ENCODE measurements at places on chromosomes 12 and 14.

- no peak for DNase-seq
These were observed 19.4 kb downstream of the PPP2R5C start for GRCh38 chr14:101780887-101781239.

DNA sequence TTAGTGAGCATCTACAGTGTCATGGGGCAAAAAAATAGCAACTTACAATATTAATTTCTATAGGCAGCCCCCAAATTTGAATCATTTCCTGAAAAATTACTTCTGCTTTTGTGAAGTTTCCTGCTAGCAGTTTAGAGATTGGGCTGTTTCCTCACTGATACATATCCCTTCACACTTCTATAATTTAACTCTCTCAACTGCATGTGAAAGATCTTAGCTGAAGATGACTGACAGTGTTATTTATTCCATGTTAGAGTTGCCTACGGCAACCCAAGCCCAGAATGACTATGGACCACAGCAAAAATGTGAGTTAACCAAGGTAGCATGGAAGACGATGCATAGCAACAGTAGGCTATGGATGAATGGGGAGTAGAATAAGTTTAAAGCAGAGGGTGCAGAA, at the start of gene KLRG1:
TSS of gene KLRG1 (plus strand) at position 134 of the 400 bp plus-strand sequence. CDS start at position 224, 90 bp downstream.
- no peak for DNase-seq

GRCh38 chr12:132364348-132364902, 35.0 kb upstream of the GALNT9 start:
- DNase-seq = no peak

DNA sequence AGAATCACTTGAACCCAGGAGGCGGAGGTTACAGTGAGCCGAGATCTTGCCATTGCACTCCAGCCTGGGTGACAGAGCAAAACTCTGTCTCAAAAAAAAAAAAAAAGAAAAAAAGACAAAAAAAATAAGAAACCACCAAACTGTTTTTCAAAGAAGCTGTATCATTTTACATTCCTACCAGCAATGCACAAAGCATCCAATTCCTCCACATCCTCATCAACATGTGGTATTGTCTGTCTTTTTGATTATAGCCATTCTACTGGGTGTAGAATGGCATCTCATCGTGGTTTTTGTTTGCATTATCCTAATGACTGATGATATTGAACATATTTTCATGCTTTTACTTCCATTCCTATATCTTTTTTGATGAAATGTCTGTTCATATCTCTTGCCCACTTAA, 36.2 kb upstream of the GNG2 start:
- no peak for DNase-seq

DNA sequence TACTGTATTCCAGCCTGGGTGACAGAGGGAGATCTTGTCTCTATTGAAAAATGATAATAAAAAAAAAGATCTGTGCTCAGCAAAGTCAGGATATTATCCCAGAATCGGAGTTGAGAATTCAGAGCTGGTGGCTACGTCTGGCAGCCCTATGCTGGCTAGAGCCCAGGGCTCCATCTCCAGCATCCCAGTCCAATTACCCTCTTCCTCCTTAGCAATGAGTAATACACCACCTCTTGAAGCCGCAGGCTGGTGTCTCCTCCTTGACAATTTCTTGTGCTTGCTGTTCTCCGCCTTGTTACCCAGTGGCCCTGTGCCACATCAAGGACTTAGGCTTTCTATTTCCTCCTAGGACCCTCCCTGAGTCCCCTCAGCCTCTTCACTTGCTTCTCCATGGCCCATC, 38.4 kb upstream of the DDX11 start:
- DNase-seq = no peak

DNA sequence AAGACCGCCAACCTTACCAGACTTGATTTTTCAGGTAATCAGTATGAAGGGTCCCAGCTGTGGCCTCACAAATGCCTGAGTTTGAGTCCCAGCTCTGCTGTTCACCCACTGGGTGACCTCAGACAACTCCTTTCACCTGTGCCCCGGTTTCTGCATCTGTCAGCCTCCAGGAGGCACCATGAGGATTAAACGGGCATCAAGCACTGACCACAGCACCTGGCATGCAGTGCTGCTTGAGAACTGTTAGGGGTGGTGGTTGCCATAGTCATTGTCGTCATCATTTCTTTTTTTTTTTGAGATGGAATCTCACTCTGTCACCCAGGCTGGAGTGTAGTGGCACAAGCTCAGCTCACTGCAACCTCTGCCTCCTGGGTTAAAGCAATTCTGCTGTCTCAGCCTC, 57.9 kb downstream of the PHETA1 start:
- no peak for DNase-seq

DNA sequence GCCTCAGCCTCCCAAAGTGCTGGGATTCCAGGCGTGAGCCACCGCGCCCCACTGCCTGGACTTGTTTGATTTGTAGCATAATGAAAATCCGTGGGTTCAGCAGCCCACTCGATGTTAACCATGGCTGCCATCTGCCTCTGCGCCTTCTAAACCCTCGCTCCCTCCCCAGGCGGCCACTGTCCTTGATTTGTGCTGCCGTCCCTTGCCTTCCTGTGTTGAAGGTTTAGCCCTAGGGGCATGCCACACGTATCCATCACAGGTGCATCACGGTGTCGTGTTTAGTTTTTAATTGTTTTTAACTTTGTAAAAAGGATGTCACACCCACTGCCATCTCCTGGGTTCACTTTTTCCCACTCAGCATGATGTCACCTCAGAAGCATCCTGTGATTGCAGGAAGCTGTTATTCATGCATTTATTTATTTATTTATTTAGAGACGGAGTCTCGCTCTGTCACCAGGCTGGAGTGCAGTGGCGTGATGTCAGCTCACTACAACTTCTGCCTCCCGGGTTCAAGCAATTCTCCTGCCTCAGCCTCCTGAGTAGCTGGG, 24.5 kb upstream of the ULK1 start:
- no peak for DNase-seq

DNA sequence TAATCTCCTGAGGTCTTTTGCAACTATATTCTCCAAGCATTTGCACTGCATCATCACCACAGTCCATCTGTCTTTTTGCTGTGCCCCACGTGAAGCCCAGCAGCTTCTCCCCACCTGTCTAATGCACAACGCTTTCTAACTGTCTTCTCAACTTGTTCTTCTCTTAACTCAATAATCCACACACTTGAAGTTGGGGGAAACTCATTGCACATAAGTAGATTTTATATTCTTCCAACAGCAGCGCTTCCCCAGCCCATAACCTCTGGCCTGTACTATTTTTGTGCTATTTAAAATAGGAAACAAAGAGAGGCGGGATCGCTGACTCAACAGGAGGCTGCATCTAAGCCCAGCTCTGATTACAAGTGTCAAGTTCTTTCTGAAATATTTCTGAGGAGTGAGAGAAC, 226.7 kb downstream of the GXYLT1 start:
- no peak for DNase-seq

DNA sequence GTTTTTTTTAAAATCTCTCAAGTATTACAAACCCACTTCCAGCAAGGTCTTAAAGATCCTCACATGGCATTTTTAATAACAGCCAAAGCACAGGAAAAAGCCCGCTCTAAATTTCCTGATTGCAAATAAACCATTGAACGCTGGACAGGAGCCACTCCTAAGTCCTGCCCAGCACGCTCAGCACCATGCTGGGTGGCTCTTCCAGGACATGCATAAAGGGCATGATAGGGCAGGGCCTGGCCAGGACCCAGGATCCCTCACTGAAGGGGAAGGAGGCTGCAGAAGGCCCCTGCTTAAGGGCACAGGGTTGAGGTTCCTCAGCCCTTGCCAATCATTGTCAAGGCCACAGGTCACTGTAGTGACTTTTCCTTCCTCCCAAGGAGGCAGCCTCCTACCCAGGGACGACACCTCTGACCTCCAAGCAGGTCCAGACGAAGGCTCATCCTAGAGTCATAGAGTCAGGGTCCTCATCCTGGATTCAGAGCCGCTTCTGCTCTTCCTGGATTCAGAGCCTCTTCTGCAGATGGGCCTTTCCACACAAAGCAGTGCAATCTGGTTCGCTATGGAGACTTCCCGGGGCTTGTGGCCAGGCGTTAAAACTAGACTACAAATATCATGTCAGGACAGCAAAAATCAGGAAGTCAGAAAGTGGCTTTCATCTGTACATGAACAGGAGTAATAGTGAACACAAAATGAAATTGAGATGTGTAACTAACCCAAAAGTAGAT, 123.8 kb downstream of the GCH1 start:
- DNase-seq = no peak

GRCh38 chr14:65223636-65224035, 121.3 kb upstream of the MAX start:
- no peak for DNase-seq

GRCh38 chr14:105255021-105255507, 6.7 kb downstream of the BTBD6 start:
- no peak for DNase-seq

DNA sequence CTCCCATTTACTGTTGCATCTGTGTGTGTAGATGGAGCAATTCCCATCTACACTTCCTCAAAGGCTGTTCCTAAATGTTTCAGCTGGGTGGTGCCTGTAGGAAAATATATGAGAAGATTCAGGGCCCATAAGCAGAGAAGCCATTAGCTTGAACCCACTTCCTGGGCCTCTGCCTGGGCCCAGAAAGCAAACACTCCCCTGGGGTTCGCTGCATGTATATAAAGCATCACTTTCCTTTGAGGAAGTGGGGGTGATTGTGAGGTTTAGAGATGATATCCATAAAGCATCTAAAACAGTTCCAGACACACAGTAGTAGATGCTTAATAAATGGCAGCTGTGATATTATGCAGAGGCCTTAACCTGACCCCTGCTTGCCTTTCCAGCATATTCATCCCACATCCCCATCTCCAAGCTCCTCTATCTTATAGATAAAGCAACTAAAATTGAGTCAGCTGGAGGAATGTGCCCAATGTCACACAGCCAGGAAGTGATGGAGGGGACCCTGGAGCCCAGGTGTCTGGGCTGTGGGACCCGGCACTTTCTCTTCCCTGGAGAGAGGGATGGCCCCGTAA, 280.0 kb upstream of the CRY1 start:
- no peak for DNase-seq
